ENCODE measurements at places on chromosomes 4 and X. TPM values are rescaled to one million over a fixed set of nuclear protein-coding genes. Genes with fewer than 3 reads are reported as not detected.

Gene NPY1R
- 2.8 TPM for total RNA-seq

Gene SLC9B1
- total RNA-seq, result not detected

Gene HS3ST1
- 6.3 TPM for total RNA-seq

Gene SLC6A14
- total RNA-seq, result 0.17 TPM

GRCh38 chr4:174334628-174335027 is 50.9 kb downstream of the CEP44 start:
- no peak for DNase-seq

All from mucosa of descending colon (tissue), 3 donors.